ENCODE measurements at places on chromosomes 5 and 9.

DNA sequence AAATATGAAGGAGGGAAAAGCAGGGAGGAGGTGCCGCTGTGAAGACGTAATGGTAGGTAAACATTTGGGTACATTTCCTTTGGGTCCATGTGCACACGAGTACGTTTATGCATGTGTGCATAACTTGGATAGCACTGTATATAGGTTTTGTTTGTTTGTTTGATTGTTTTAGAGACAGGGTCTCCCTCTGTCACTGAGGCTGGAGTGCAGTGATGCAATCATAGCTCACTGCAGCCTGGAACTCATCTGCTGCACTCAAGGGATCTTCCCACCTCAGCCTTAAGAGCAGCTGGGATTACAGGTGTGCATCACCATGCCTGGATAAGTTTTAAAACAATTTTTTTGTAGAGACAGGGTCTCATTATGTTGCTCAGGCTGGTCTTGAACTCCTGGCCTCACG lies 94.0 kb downstream of the THBS4 start:
- DNase-seq = no peak

DNA sequence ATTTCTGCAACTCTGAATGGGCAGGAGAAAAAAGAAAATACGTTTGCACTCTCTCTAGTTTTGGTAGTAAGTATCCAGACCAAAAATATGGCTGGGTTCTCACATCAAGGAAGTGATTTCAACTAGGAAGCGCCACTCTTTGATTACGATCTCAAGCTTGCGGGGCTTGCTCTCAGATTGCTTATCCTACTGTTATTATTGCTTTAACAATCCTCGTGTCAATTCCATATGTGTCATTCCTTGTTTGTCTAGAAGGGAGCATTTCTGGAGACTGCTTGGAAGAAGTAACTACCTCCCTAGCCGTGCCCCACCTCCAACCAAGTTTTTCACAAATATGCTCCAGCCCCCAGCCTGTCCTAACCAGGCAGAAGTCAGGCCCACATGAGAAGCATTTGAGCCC lies 3.5 kb downstream of the PRUNE2 start:
- no peak for DNase-seq

GRCh38 chr5:56321236-56321881 lies 88.2 kb upstream of the ANKRD55 start:
- DNase-seq = no peak

- no peak for DNase-seq
Observed at GRCh38 chr5:115544043-115544435, 536 bp downstream of the FEM1C start.

- DNase-seq = no peak
Observed at GRCh38 chr5:150129813-150130492, 25.7 kb downstream of the PDGFRB start.

- no peak for DNase-seq
Observed at GRCh38 chr5:126099077-126099476, 324.1 kb upstream of the GRAMD2B start.

DNA sequence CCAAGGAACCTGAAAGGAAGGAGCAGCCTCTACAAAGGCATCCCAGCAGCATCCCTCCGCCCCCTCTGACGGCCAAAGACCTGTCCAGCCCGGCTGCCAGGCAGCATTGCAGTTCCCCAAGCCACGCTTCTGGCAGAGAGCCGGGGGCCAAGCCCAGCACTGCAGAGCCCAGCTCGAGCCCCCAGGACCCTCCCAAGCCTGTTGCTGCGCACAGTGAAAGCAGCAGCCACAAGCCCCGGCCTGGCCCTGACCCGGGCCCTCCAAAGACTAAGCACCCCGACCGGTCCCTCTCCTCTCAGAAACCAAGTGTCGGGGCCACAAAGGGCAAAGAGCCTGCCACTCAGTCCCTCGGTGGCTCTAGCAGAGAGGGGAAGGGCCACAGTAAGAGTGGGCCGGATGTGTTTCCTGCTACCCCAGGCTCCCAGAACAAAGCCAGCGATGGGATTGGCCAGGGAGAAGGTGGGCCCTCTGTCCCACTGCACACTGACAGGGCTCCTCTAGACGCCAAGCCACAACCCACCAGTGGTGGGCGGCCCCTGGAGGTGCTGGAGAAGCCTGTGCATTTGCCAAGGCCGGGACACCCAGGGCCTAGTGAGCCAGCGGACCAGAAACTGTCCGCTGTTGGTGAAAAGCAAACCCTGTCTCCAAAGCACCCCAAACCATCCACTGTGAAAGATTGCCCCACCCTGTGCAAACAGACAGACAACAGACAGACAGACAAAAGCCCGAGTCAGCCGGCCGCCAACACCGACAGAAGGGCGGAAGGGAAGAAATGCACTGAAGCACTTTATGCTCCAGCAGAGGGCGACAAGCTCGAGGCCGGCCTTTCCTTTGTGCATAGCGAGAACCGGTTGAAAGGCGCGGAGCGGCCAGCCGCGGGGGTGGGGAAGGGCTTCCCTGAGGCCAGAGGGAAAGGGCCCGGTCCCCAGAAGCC lies 30.8 kb downstream of the CD180 start:
- DNase-seq = peak; percentile 59

GRCh38 chr9:38421498-38422211 lies 2.6 kb downstream of the IGFBPL1 start:
- no peak for DNase-seq

DNA sequence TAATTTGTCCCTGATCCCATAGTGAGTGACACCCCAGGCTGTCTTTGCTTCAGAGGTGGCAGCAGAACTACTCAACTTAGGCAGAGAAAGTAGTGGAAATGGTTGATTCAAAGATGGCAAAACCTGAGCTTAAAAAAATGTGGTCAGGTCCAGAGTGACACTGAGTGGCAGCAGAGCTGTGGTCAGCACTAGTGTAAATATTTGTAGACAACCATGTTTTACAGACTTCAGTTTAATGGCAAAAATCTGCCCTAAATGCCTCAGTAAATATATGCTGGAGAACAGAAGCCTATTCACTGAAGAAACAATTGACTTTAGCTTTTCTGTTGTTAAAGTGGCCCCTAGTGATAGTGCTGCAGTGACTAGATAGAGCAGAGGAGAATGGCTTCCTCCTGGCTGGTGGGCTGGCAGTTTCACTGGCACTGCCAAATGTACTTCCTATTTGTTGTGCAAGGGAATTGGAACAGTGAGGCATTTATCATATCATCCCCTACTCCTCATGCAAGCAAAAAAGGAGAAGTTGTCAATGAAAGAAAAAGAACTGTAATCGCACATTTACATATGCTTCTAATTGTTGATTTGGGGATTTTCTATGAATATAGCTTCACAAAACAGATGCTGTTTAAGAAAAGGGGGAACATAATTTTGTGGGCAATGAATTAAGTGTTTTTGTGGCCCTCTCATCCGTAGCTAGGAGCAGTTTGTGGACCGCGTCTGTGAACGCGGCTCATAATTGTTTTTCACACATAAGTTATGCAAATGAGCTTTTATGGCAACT lies 12.0 kb downstream of the PBX3 start:
- DNase-seq = no peak

GRCh38 chr5:60092671-60093422 lies 199.3 kb upstream of the PDE4D start:
- no peak for DNase-seq

GRCh38 chr5:21071986-21072385 lies 1084.0 kb upstream of the CDH18 start:
- DNase-seq = no peak

- DNase-seq = no peak
Observed at GRCh38 chr9:74322661-74323314, 174.3 kb upstream of the RORB start.

- DNase-seq = no peak
Observed at GRCh38 chr5:103353581-103353980, 95.0 kb downstream of the MACIR start.

GRCh38 chr9:119639287-119639955 lies 270.2 kb upstream of the BRINP1 start:
- no peak for DNase-seq

DNA sequence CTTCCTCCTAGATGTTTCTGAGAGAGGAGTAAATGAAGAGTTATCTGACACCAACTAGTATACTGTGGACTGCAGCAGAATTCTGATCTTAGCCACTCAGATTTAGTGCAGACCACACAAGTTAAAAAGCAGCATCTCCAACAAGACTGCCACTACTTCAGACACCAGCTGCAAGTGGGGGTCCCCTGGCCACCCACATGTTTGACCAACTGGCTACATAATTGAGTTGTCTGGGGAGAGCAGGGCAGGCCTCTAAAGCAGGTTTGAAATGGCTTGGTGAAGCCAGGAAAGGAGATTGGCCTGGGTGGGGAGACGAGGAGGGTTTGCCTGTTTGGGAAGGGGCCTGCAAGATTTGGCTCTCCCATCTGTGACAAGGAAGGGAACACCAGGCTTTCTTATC lies 40.5 kb upstream of the FAM81B start:
- no peak for DNase-seq

DNA sequence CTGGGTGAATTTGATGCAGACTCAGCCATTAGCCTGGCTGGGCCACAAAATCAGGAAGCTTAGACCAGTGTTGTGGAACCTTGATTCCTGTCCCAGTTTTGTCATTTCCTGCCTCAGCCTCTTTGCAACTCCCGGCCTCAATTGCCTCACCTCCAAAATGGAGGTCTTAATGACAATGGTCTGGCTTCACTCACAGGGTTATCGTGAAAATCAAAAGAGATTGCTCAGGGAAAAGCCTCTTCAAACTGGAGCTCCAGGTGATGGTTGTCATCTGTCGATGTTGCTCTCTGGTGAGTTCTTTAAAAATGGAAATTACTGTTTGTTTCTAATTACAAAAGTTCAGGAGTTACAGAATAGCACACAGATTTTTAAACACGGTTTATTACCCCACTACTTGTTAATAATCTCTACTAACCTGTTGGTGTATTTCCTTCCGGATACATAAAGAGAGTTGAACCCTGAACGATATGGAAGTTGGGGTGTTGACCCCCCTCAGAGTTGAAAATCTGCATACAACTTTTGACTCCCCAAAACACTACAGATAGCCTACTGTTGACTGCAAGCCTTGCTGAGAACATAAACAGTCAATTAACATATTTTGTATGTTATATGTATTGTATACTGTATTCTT lies 109.9 kb upstream of the CPEB4 start:
- DNase-seq = no peak

DNA sequence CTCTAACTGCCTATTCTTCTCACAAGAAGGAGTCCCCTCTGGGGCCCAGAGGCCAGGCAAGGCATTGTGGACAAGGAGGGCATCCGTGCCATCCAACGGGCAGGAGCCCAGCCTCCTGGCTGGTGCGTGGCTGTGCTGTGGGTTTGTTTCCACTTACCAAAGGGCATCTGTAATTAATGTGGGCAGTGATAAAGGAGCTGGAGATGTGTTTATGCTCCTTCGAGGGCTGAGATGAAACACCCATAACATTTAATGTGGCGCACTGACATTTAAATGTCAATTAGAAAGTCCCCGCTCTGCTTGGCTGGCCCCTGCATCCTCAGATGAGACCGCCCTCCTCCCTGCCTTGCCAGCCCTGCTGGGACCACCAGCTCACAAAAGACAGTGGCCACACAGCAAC lies 57.1 kb downstream of the KCNIP1 start:
- no peak for DNase-seq

- DNase-seq = no peak
Observed at GRCh38 chr5:123659495-123659894, 147.5 kb downstream of the CSNK1G3 start.

GRCh38 chr5:21574961-21575360 lies 1278.2 kb downstream of the CDH12 start:
- no peak for DNase-seq

GRCh38 chr9:18438300-18438925 lies 35.5 kb upstream of the ADAMTSL1 start:
- DNase-seq = no peak

- no peak for DNase-seq
Observed at GRCh38 chr5:72301557-72301956, 18.5 kb downstream of the MRPS27 start.

DNA sequence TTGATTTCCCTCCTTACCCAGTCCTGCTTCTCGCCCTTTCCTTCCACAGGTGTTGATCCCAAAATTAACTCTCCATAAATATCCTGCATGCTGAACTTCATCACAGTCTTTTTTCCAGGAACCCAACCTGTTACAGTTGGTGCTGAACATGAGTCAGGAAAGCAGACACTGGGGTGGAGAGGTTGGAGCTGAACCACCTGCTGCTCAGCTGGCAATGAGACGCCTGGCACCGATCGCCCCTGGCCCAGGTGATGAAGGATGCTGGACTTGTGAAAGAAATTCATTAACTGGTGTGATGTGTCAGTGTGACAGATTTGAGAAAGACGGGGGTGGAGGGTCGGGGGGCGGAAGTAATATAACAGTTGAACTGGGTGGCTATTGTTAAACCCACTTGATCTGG lies 30.6 kb downstream of the CPLX2 start:
- DNase-seq = no peak

DNA sequence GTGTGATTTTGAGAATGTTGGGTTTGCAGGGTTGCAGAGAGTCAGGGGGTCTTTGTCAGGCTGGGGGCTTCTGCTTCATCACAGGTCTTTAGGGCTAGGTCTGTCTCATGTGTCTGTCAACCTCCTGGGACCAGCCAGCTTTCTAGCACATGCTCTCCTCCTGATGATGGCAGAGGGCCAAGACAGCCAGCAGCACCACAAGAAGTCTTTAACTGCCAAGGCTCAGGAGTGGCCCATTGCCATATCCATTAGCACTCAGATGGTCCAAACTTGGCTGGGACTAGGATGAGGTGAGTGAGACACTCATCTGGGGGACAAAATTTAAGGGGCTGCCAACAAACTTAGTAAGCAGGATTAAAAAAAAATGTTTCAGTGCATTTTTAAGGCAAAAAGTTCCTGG lies 384.2 kb upstream of the CDH10 start:
- DNase-seq = no peak

- no peak for DNase-seq
Observed at GRCh38 chr5:55564721-55565120, 30.0 kb upstream of the PLPP1 start.

GRCh38 chr9:114304416-114305188 lies 18.3 kb upstream of the ORM1 start:
- DNase-seq = no peak

DNA sequence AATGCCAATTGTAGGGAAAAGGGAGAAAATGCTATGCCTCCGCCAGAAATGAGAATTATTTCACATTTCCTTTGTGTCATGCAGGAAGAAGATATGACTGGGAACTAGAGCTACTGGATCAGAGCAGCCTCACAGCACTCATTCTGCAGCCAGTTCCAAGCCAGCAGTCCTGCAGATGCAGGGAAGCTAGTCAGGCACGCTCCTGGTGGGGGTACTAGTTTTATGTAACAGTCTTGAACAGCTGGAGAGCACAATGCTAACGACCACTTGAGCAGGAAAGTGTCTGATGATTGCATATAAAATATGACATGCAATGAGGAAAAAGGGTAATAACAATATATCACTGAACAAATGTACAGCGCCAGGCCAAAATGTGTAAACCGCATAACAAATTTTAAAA lies 21.7 kb downstream of the CDH10 start:
- DNase-seq = no peak

- DNase-seq = no peak
Observed at GRCh38 chr5:112799661-112800060, 61.4 kb upstream of the SRP19 start.

- DNase-seq = no peak
Observed at GRCh38 chr9:127201071-127201541, 63.5 kb upstream of the GARNL3 start.

DNA sequence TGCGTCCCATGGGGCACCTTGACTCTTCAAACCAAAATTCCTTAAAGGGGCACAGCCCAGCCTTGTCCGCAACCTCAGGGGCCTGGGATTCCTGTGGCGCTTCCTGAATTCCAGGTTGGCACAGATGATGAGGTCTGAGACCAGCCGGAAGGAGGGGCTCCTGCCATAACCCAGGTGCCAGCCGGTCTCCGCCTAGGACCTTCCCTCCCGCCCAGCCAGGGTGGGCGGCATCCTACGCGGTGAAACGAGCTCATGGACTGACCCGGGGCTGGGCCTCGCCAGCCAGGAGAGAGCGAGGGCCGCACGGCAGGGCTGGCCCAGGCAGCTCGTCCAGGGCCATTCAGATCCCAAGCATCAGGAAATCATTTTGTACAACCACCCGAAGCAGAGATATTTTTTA lies 23.0 kb downstream of the AMBP start:
- no peak for DNase-seq
